ENCODE measurements at places on chromosomes 5 and 9.

DNA sequence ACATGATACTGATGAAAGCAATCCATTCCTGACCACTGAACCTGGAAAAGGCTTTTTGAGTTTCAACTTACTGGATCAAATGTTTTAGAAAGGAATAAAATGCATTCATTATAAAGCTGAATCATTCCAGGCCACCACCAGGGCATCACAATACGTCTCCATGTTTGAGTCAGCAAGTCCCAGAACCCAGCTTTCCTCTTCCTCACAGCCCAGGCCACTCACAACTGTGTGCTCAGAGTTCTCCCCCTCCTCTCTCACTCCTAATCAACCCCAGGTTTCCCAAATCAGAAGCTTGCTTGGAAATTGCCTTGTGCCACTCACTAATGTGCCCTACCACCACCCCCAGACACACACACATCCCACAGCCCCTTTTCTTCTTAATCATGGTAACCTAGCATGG is 91.7 kb downstream of the GNA14 start:
- DNase-seq = no peak

GRCh38 chr5:82163452-82164175 is 114.5 kb downstream of the RPS23 start:
- no peak for DNase-seq

GRCh38 chr5:154267516-154267915 is 77.0 kb downstream of the GALNT10 start:
- no peak for DNase-seq

DNA sequence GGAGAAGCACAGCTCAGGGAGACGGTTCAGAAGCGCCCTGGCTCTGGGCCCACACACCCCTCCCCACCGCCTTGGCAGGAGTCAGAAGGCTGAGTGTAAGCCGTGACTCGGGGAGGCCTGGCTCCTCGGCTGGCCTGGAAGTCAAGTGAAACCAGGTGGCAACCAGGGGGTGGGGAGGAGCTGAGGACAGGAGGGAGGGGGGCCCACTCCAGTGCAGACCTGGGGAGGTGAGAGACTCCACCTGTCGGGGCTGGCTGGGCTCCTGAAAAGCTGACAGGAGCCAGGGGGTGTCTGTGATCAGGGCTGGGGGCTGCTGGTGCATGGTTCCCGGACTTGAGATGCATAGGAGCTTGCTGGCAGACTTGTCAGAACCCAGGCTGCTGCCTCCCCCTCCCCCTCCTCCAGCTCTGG is 150.2 kb upstream of the PHYKPL start:
- no peak for DNase-seq

- DNase-seq = peak; percentile 63
Measured at GRCh38 chr5:5419291-5420210, 2.9 kb upstream of the ICE1 start.

- DNase-seq = no peak
Measured at GRCh38 chr5:40774623-40775022, 18.9 kb upstream of the TTC33 start.

DNA sequence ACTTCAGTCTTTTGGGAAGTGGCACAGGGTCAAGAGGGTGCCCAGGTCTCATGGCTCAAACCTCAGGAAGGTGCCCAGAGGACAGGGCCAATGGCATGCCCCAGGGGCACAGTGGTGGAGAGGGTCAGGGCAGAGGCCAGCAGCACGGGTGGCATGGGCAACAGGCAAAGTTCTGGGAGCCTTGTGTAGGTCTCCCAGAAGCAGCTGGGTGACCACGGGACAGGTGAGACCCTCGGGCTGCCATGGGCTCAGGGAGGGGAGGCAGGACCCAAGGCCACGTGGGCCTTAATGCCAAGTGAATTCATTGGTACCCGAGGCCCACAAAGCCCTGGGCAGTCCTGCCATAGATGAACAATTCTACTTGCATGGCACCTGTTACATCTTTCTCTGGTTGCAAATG is 72.4 kb upstream of the ADAMTS2 start:
- DNase-seq = no peak

DNA sequence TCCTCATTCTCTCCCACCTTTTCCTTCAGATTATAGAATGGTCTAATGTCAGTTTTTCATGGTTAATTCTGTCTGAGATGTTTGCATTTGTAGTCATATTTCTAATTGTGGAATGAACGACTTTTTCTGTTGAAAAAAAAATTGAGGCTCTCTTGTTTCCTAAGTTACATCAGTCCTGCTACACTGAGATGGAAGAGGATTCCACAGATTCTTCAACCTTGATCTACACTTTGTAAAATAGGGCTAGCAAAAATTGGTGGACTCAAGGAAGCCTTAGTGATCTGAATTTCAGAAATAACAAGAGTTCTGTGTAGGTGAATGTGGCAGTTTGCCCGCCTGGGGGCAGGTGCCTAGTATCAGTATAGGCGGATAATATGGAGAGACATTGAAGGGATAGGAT is 51.9 kb downstream of the ERBIN start:
- DNase-seq = no peak
